ENCODE measurements at places on chromosomes 11 and 22.

DNA sequence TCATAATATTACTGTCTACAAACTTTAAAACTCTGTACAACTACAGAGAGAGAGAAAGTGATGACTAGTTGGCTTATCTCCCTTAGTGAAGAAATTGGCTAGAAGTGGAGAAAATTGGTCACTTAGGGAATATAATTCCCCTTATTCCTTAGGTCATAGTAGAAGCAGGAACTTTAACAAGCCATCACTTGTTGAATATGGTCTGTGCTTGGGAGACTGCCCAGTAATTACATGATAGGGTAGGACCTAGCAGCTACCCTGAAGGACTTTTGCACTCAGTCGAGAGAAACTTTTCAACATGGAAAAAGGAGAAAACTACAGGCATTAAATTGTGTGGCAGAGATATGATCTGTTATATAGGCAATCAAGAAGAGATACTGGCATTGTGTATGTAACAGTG lies 576.5 kb upstream of the CCDC90B start:
- no peak for DNase-seq

DNA sequence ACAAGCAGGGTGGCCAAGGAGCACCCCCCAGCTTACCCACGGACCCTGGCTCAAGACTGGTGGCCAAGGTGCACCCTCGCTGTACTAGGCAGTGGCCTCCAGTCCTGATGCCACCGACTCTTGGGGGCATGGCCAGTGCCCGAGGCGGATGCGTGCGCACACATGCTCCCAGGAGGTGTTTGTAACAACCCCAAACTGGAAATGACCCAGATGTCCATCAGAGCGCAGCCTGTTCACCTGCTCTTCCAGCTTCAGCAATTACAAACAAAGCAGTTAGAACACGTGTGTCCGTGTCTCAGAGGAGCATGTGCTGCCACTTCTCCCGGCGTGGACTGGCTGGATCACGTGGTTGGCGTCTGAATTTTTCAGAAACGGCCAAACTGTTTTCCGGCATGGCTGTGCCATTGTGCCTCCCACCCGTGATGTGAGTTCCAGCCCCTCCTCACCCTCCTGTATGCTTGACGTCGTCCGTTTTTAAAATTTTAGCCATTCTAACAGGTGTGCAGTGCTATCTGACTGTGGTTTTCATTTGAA lies 7.1 kb upstream of the MUC6 start:
- DNase-seq, result no peak

DNA sequence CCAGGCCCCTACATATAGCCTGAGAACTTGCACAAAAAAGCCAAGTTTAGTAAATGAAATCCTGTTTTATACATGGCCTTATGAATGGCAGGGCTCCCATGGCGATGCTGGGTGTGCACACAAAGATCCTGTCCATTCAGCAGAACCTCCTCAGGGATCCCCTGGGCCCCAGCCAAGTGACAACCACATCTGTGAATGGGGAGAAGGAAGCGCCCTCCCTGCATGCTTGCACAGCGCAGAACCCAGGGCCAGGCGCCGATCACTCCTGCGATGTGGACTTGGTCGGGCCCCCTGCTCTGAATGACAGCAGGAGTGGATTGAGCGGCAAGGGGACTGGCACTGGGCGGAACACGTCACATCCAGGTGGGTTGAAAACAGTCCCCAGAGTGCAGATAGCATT lies 4.5 kb upstream of the CDC42EP2 start:
- DNase-seq, result no peak

GRCh38 chr22:41561788-41562187 lies 978 bp downstream of the CSDC2 start:
- no peak for DNase-seq

GRCh38 chr11:64119700-64120099 lies 46.2 kb downstream of the MACROD1 start:
- DNase-seq, result no peak

Data from brain pericyte (primary cell).